AML-193 (cell line): ENCODE measurements at places on chromosomes 1 and 21.

DNA sequence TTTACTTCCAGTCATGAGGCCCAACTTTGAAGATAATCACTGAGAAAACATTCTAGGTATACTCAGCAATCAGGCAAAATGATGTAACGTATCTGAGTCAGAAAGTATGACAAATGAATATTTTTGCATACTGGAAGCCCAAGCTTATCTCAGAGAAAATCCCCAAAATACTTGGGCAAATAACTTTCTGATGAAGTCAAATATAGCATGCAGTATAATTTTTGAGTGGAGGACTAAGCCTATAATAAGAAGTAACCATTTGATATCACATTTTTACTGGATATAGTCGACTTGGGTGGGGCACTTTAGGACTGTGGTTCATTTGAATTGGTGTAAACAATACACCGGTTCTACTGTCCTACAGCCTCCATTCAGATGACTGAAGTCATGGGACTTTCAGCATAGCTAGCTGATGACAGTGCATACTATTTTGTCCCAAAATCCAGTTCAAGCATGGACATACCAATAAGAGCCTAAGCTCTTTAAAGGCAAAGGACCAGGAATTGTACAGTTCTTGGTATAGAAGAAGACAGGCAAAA, 2.3 kb upstream of the GADD45A start:
- no peak for DNase-seq

DNA sequence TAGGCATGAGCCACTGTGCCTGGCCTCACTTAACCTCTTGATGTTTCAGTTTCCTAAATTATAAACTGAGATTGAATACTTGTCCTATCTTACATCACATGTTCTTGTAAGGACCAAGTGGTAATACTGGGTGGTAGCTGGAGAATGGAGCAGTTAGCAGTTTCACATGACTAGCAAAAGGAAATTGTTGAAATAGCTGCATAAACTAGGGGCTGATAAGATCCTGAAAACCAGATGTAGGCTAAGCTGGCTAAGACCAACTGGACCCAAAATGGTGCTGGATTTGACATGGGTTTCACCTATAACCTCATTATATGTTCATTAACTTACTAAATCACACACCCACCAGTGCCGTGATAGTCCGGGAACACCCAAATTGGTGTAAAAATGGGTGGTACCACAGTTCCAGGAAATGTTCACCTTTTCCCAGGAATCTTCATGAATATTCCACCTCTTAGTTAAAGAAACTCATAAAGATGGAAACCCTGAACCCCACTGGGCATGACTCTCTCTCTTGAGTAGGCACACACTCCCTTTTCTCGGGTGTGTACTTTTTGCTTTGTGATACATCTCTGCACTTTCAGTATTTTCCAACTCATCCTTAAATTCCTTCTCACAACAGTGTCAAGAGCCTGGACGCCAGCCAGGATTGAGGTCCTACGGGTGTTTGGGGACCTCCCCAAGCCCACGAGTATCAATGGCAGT, at the start of gene PAPPA2:
Gene PAPPA2, plus strand, starts transcription at position 502 of the 705 bp plus-strand sequence. CDS start 93,148 bp downstream, outside the sequence.
- DNase-seq: no peak

DNA sequence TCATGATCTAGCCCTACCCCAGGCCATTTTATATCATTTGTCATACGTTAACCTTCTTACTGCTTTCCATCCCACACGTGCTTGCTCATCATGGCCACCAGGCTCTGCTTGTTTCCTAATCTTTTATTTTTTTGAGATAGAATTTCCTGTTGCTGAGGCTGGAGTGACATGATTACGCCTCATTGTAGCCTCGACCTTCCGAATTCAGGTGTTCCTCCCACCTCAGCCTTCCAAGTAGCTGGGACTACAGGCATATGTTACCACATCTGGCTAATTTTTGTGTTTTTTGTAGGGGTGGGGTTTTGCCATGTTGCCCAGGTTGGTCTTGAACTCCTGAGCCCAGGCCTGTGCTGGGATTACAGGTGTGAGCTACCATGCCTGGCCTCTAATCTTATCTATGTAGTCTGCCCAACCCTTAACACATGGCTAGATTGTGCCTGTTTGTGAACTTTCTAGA, 3.3 kb downstream of the UAP1 start:
- DNase-seq: no peak

DNA sequence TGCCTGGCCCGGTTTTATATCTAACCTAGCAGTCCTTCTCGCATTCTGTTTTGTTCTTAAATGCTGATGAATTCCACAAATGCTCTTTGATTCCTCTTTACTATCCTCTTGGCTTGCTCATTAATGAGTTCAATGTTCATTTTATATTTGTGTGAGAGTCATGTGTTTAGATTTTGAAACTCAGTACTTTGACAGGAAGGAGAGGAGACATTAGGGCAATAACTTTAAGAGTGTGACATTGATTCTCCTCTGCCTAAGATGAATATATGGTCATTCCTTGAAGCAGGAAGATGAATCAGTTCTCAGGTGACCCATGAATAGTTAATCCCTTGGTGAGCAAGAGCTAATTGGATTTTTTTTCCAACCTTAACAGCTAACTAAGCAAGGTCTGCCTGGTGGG, 84.1 kb downstream of the MRPS6 start:
- DNase-seq: no peak

DNA sequence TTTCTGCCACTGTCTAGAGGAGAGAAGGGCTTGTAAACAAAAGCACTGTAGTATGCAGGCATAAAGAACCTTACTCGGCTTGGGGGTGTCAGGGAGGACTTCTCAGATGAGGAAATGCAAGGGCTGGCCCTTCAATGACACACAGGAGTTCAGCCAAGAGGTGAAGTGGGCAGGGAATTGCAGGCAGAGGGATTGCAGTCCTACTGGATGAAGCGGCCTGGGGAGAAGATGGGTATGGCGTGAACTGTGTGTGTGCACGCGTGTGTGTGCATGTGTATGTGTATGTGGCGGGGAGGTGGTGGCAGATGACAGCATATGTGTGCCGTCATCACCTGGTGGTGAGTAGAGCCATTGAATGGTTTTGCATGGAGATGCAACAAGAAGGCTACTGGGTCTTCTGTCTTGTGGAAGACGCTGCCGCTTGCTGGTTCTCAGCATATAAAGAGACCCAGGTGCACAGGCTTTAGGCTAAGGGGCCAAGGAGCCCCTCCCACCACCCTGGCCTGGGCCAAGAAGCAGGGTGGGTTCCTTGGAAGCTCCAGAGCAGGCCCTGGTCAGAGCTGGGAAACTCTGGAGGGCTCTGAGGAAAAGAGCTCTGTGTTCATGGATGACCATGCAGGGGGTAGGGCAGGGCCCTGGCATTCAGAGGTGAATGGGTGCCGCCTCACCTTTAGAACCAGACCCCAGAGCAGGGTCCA, 4.1 kb upstream of the EPS8L3 start:
- no peak for DNase-seq

GRCh38 chr1:92446546-92446945, 40.2 kb downstream of the GFI1 start:
- DNase-seq: no peak

GRCh38 chr1:95340061-95340460, 106.1 kb downstream of the RWDD3 start:
- no peak for DNase-seq

DNA sequence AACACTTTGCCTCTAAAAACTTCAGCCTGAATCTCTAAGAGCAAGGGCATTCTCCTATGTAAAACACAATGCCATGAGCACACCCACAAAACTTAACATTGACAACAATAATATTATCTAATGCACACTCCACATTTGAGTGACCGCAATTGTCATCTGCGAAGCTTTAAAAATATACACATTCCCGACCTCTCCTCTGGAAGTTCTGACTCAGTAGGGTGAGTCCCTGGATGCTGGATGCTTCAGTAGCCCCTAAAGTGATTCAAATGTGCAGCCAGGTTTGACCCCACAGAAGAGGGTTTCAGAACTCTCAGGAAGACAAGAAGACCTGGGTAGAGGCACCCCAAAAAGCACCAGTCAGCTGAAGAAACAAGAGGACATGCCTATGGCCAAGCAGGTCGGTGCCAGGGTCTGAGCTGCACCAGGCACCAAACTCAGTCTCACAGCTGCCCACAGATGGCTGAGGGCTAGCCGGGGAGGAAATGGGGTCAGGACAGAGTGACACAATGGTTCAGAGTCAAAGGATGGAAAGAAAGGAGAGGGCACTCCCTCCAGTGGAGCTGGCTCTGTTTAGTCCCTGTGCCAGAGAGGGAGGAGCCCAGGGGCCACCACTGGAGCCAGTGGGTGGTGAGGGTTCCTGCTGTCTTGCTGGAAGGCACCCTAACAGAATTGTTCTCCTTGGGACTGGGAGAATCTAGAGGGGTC, 17.4 kb downstream of the PIK3C2B start:
- no peak for DNase-seq

GRCh38 chr21:29448766-29449165, 150.0 kb downstream of the BACH1 start:
- no peak for DNase-seq

- DNase-seq: no peak
Measured at GRCh38 chr1:247551721-247552120, 2.8 kb downstream of the GCSAML start.

GRCh38 chr21:42022906-42023305, 12.7 kb upstream of the ZBTB21 start:
- no peak for DNase-seq

DNA sequence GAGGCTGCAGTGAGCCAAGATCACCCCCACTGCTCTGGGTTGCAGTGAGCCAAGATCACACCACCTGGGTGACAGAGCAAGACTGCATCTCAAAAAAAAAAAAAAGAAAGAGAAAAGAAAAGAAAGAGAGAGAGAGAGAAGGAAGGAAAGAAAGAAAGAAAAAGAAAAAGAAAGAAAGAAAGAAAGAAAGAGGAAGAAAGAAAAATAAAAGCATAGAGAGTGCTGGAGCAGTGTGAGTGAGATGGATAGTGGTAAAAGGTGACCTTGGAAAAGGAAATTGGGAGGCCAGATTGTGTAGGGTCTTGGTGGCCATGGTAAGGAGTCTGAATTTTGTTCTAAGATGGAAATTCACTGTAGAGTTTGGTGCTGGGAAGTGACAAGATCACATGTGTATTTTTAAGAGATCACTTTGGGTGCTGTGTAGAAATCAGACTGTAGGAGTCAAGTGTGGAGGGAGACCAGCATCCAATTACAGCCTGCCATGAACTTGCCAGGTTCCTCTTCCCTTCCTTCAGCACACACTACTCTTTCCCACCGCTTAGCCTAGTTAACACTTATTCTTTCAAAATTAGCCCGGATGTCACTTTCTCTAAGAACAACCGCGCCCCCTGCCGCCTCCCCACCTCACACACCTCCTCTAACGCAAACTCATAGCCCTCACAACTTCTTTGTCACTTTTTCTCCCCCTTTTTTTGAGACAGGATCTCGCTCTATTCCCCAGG, 17.9 kb downstream of the MTX1 start:
- DNase-seq: peak; percentile 95

DNA sequence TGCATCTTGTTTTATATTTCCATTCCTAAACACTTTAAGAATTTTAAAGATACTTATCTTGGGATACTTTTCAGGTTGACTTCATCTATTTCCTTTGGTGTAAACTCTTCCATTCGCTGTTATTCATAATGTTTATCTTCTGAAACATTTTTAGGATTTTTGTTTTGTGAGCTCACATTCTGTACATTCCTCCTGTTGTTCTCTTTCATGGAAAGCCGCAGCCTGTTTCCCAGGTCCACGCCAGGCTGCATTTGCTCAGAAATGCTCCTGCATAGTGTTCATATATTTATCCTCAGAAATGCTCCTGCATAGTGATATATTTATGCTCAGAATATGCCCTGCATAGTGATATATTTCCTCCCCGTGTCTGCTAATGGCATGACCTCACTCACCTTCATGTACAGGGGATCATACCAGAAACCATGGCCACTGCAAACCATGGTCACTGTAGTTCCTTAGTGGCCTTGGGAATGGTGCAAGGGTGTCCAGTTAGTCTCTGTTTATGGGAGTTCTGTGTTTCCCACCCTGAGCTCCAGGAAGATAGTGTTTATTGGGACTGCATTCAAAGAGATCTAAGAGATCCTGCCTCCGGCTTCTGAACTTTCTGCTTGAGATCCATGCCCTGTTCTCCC, 153.9 kb upstream of the GREM2 start:
- DNase-seq: no peak

- DNase-seq: no peak
Measured at GRCh38 chr1:235295902-235296350, 32.1 kb downstream of the ARID4B start.

DNA sequence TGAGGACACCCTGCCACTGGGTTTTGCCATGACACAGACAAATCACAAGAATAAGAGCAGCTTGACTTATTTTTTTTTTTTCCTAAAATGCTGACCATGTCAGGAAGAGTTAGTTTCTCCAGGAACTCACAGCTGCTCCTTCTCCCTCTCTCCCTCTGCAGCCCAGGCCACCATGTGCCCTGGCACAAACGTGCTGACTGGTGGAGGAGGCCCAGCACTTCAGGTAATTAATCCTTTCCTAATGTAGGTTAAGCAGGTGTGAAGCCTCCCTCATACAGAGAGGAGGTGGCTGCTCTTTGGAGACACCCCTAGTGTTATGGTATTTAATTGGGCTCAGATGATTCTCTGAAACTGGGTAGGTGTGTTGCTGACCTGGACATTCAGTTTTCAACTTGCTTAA, 129.8 kb upstream of the USH2A start:
- no peak for DNase-seq

DNA sequence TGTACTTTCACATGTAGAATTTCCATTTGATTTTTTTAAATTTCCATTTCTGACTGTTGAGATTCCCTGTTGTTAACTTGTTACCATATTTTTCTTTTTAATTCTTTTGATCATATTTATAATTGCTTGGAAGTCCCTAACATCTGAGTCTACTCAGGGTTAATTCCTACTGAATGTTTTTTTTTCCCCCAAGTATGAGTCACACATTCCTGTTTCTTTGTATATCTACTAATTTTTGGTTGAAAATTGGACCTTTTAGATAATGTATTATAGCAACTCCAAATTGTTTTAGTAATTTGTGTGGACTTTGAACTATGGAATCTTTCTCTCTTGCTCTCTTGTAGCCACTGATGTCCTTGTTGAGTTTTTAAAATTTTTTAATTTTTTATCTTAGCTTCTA, 54.6 kb downstream of the STXBP3 start:
- no peak for DNase-seq

DNA sequence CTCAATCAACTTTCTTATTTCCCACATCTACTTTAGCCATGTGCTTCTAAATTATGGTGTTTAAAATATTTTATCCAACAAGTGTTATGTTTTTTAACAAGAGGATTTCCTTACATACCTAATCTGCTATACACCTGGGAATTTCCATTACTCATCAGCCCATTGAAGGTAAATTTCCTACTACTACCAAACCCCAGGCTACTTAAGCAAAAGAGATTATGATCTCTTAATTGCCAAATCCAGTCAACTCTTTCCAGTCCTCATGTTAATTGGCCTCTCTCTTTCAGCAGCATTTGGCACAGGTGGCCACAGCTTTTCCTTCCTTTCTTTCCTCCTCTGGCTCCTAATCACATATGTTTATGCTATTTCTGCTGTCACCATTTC, 5.1 kb upstream of the C1orf162 start:
- no peak for DNase-seq

- no peak for DNase-seq
Measured at GRCh38 chr1:54362881-54363340, 43.3 kb downstream of the SSBP3 start.

- peak; percentile 76 for DNase-seq
Measured at GRCh38 chr1:20493839-20494608, 8.0 kb upstream of the CAMK2N1 start.

- no peak for DNase-seq
Measured at GRCh38 chr1:26848941-26849774, 13.8 kb upstream of the SFN start.

- no peak for DNase-seq
Measured at GRCh38 chr1:160232911-160233310, 27.7 kb downstream of the PEA15 start.
